ENCODE measurements at places on chromosomes 5 and 9.

GRCh38 chr5:44546286-44546685 lies 157.1 kb upstream of the FGF10 start:
- no peak for DNase-seq

DNA sequence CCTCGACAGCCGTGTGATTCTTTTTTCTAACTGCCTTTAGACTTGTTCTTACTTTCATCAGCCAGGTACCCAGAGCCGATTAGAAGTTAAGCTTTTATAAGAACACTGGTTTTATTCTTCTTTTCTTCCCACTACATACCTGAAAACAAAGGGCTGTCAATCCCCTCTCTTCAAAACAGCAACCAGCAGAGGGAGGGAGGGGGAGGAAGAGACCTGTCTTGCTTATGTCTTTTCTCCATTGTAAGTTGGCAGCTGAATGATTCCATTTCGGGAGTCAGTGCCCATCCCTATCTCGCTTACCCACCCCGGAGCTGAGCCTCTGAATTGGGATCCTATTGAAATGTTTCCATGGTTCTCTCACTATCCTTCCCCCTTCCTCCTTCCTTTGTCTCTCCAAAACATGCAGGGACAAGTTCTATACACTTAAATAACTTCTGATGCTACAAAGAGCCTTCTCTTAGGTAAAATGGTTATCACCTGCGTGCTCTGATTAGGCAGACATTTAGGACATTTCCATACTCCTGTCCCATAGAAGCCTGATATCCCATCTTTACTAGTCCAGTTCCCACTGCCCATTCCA lies 83.9 kb upstream of the WWC1 start:
- no peak for DNase-seq

DNA sequence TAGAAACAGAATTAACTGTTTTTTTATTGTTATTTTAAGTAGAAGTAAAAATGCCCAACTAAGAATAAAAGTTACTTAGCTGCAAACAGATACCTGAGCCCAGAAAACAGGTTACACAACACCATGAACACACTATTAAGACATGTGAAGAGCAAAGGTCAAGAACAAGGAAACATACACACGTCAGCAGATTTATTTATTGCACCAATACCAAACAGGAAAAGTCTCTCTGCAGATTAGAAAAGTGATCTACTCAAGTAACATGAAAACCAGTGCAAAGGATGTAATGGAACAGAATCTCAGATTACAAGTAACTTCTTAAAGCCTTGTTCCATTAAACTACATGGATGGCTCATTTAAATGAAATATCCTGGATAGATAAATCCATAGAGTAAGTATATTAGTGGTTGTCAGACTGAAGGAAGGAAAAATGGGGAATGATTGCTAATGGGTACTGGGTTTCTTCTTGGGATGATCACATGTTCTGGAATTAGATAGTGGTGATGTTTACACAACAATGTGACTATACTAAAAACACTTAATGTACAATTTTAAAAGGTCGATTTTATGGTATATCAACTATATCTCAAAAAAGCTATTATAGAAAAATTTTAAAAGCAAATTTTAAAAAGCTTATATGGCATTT lies 6.1 kb downstream of the SAR1B start:
- DNase-seq, result no peak

DNA sequence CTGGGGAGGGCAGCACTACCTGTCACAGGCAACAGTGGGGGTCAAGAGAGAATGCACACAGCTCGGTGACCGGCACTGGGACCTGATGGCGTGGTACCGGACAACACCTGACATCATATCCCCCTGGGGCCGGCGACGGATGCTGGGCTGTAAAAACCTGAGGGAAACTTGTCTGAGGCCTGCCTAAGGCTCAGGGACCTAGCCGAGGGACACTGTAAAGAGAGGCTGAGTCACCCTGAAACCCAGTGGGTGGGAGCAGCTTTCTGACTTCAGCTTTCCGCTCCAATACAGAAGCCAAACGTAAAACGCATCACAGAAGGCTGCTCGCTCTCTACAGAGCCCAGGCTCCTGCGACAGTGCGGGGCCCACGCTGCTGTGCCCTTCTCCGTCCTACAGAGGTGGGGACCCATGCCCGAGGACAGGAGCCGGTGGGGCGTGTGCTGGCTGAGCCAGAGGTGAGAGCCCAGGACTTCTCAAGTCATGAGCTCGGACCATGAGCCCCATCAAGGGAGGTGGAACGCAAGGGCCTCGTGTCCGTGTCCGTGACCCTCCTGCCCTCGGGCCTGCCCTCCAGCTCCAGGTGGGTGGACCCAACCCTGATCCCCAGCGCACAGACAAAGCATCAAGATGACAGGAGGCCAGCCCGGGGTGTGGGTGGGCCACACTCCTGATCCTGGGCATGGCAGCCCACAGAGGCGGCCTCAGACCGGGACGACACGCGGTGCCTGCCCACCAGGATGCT lies 5.3 kb downstream of the RALGDS start:
- DNase-seq, result peak; percentile 85

- no peak for DNase-seq
Measured at GRCh38 chr5:179260324-179261070, 84.8 kb downstream of the ADAMTS2 start.

GRCh38 chr9:129863059-129863690 lies 27.9 kb downstream of the USP20 start:
- DNase-seq, result no peak

DNA sequence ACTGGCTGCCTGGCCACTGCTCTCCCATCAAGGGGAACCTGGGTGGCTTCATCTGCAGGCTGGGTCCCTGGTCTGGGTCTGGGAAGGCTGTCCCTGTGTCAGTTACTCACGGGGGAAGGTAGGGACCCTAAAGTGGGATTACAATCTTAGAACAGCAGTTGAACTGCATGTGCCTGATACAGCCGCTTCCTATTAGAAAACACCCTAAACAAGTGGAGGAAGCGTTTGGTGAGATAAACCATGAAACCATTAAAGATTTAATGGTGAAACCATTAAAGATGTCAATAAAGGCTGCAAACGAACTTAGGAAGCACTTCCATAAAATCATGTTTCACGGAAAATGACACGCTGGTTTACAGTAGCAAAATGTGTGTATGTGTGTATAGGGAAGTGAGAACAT lies 2.5 kb upstream of the GFI1B start:
- no peak for DNase-seq

GRCh38 chr5:74288448-74289108 lies 351.9 kb downstream of the ENC1 start:
- DNase-seq, result no peak

DNA sequence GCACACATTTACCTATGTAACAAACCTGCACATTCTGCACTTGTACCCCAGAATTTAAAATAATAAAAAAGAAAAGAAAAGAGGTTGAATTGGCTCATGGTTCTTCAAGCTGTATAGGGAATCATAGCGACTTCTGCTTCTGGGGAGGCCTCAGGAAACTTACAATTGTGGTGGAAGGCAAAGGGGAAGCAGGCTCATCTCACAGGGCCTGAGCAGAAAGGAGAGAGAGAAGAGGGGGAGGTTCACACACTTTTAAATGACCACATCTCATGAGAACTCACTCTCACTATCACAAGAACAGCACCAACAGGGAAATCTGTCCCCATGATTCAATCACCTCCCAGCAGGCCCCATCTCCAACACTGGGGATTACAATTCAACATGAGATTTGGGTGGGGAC lies 214.6 kb downstream of the CDK5RAP2 start:
- no peak for DNase-seq

DNA sequence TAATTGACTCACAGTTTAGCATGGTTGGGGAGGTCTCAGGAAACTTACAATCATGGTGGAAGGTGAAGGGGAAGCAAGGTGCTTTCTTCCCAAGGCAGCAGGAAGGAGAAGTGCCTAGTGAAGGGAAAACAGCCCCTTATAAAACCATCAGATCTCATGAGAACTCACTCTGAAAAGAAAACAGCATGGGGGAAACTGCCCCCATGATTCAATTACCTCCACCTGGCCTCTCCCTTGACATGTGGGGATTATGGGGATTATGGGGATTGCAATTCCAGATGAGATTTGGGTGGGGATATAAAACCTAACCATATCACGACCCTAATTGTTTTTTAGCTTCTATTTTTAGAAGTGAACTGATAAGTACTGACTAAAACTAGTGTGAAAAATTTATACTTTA lies 1377.5 kb upstream of the DMAC1 start:
- no peak for DNase-seq

DNA sequence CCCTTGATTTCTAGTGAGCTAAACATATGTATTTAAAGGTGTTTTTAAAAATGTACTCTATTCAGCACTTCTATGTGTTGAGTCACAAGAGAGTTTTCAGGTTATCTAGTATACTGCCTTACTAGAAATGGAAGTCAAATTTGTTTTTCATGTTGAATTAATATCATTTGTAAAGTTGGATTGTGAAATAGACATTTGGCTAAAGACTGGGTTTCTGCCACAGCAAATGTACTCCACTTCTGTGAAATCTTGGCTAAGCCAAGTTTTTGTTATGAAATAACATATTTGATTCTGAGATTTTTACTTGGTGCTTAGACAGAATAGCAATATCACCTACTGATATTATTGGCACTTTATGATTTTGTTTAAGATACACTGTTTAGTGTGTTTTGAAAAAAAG lies 106.0 kb downstream of the CWC27 start:
- DNase-seq, result no peak

DNA sequence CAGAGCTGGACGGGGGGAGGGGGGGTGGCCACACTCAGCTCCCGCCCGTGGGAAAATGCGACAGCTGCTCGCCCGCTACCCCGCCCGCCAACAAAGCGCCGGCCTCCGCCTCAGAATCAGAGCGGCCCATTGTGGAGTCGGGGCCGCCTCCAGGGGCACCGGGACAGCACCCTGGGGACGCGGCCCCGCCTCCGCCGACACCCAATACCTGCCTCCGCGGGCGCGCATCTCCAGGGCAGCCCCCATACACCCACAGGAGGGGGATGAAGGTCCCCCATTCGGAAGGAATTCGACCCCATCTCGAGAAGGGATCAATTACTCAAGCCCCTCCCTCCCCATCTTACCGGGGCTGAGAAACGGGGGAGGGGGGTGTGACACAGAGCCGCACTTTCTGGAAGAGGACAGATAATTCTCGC lies 1.3 kb downstream of the NOTCH1 start:
- no peak for DNase-seq

DNA sequence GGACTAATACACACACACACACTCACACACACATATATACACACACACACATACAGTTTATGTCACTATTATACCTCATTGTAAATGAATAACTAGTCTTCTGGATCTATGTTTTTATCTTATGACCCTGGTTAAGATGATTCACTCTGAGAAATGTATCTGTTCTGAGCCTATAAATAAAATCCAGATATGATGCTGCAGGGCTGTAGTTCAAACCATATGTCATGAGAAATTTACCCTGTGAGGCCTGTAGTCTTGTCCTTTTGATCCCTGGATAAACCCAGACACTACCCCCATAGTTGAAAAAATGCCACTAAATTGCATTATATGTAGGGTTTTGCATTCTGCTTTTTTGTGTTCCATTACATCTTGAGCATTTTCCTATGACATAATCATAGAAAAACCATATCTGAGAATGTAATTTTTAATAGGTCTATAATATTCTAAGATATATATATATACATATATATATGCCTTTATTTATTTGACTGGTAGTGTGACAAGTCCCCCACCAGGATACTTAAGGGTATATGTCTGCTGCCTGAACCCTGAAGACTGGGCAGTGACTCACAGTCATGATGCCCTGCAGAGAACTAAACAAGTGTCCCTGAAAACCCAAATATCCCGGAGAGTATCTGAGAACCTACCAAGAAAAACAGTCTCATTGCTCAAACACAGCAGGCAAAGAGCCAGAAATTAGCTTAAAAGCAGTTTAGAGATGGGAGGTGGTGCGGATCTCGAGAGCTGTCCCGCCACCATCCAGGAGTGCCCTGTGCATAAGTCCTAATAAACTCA lies 18.4 kb upstream of the ALDOB start:
- no peak for DNase-seq

DNA sequence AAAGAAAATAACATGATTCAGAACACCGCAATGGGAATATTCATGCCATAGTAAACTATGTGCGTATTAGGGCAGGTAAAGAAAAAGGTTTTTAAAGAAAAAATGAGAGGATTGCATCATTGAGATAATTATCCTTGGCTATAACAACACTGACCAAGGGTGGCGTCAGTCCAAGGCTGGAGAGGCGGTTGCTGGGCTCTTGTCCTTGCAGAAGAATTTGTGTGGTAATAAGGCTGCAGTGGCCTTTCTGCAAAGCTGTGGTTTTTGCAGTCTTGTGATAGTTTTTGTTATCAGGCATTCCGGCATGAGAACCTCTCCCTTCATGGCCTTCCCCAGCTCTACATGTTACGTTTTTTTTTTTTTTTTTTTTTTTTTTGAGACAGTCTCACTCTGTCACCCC lies 14.0 kb downstream of the BOD1 start:
- no peak for DNase-seq

DNA sequence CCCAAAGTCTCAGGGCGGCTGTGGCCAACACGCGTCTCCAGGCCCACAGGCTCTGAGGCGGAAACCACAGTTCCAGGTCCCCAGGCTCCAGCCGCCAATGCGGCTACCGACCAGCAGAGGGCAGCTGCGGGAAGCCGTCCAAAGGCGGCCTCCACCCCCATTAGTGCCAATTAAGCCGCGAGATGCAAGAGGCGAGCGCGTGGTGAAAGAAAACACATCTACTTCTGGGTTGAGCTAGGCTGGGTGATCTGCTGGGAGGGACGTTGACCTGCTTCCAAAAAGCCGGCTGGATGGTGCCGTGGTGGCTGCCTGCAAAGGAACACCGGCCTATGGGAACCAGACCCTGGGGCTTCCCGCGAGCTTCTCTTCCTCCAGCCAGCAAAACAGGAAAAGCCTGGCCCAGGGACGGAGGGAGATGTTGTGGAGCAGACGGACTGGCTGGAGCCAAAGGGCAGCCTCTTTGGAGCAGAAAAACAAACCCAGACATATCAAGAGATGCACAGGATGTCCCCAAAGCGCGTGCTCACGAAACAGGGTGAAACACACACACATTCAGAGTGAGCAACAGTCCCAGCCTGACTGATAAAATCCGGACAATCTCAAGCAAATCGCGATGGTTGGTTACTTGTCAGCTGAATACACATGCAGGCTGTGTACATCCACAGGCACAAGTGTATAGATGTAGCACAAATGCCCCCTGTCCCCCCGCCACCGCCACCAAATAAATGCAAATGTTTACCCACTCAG lies 187.1 kb upstream of the BRINP1 start:
- DNase-seq, result no peak

DNA sequence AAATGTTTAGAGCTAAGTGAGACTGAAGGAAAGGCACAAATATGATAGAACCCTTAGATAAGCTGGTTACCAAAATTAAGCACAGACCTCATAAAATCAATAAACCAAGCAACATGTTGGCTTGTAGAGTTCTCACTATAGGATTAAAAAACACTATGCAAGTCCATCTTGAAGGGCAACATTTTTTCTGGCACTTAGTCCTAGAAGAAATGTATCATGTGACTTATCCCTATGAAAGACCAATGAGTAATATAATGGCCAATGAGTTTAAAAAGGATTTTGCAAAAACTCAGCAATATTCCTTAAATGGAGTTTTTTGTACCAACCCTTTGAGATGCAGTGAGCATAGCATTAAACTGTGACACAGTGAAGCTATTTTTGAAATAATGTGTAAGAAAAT lies 216.3 kb upstream of the ADRA1B start:
- no peak for DNase-seq
